ENCODE measurements at places on chromosomes 12 and 14.
A peak's percentile ranks its signal among the peaks of the same experiment; 100 is the strongest.

GRCh38 chr14:96631621-96632362 lies 129.6 kb downstream of the PAPOLA start:
- DNase-seq: no peak

- DNase-seq: no peak
Observed at GRCh38 chr12:72453066-72453465, 180.9 kb downstream of the TRHDE start.

DNA sequence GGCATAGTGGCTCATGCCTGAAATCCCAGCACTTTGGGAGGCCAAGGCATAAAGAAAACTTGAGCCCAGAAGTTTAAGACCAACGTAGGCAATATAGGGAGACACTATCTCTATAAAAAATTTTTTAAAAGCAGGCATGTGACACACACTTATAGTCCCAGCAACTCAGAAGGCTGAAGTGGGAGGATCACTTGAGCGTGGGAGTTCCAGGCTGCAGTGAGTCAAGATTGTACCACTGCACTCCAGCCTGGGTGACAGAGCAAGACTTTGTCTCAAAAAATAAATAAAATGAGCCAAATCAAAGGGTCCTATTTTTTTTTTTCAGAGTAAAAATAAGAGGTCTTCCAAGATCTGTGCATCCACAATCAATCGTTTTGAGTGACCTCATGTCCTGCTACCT lies 237.6 kb downstream of the SLC16A7 start:
- DNase-seq: no peak

DNA sequence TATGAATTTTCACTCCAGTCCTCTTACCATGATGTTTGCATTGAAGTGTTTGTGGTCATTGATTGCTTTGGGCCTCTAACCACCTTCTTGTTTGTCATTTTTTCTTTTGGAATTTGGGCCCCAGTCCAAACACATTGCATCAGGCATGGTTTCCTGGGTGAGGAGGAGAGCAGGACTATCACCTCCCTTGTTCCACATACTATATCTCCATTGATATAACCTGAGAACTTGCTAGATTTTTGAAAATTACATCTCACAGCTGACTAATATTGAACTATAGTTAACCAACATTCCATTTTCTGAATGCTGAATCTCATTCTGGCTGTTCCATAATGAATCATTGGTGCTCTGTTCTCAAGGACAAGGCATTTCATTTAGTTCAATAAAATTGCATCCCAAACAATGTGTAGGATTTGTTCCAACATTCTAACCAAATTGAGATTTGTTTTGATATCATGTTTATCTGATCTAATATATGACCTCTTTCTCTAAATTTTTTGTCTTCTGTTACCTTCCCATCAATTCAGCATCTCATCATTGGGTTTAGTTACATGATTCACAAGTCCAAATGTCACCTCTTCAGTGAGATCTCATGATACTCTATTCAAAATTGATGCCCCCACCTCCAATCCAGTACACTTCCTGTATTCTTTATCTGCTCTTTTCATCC lies 329.0 kb downstream of the ZFP36L1 start:
- no peak for DNase-seq

GRCh38 chr12:32617534-32617933 lies 61.6 kb upstream of the DNM1L start:
- DNase-seq: no peak

DNA sequence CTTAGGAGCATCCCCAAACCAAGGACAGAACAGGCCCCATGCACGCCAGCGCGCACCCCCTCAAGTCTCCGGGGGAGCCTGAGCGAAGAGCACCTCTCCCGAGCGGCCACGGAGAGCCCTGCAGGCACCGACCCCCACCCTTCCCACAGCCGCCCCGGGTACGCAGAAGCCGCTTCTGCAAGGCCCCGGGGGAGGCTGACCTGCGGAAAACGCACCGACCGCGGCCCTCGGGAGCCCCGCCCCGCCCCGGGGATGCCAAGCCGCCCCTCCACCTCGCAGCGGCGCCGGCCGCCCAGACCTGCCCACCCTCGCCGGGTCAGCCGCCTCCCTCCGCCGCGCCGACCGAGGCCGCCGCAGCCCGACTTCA lies 385 bp downstream of the CAPRIN2 start:
- no peak for DNase-seq

DNA sequence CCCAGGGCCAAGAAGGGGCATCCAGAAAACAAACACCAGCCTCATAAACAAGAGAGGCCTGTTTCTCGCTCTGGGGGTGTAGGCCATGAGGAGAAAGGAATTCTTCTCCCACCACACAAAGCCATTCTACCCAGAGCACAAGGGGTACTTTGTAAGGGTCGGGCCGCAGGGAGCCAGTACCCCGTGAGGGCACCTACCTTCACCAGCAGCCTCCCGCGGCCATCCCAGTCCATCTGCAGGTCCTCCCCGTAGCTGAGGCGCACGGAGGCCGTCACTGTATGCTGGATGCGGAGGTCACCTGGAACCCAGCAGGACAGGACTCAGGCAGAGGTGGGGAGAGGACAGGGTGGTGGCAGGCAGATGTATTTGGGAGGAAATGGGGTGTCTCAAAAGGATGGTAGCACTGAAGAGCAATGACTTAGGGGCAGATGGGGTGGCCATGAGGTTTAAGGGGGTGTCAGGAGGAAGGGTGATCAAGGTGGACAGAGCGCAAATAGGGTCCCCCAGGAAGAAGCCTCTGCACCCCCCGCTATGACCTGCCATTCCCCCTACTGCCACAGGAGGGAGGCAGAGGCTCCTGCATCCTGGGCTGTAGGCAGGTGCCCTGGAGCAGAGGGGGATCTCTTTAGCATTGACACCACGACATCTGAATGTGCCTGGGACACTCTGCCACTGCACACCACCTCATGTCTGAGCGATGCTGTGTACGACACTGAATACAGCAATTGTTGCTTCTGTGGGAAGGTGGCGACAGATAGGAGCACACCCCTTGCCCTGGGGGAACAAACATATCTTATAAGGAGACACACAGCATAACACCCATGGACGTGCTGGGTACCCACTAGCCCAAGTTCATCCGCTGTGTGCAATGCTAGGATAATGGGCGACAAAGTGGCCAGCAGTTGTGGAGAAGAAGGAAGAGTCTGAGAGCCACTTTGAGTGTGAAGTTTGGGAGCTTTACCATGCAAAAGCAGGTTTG lies 61.4 kb downstream of the VWF start:
- DNase-seq: peak; percentile 48

GRCh38 chr14:95530473-95531276 lies 4.2 kb upstream of the GLRX5 start:
- DNase-seq: no peak

GRCh38 chr14:92575061-92575747 lies 61.6 kb downstream of the RIN3 start:
- no peak for DNase-seq

- DNase-seq: no peak
Observed at GRCh38 chr12:2160043-2160442, 107.3 kb downstream of the CACNA1C start.

DNA sequence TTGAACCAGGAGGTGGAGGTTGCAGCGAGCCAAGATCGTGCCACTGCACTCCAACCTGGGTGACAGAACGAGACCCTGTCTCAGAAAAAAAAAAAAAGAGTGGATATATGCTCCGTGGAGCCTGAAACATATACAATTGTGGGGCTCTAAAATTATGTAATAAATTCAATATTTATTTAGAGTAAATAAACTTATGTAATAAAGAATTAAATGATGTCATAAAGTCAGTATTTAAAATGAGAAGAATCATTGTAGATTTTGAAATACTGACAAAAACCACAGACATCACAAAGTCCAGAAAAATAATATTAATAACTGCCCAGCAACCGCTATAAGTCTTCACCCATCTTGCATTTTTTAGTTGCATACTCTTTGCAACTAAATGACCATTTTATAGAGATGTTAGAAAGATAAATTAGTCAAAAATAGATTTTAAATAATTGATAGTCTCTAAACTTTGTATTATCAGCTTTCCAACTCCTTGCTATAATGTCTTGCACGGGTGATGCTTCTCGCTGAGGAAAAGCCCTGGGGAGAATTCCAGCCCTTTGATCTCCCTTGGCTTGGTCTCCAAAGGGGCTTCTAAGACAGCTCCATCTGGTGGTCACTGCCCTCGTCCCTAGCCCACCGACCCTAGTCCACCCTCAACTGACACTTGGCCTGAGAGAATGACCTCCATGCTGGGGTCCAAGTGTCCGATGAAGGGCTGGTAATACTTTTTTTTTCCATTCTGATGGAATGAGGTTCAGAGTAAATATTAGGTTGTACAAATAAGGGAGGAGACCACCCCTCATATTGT lies 7.9 kb upstream of the TMBIM6 start:
- DNase-seq: no peak

DNA sequence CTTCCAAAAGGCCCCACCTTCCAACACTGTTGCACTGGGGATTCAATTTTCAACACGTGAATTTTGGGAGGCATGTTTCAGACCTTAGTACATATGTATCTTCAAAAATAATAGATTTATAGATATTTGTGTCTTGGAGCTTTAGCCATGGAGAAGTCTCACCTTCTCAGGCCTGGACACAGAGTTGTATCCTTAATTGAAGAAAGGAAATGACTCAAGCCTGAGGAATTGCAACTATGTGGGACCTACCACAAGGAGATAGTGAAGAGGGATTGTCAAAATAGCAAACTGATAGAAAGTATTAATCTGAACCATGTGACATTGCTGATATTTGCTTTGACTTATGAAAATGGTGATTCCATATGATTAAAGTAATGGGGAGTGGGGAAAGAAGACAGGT lies 89.8 kb downstream of the ACSS3 start:
- no peak for DNase-seq
